ENCODE measurements at places on chromosomes 1 and 21. TPM values are rescaled to one million over a fixed set of nuclear protein-coding genes. Genes with fewer than 3 reads are reported as not detected.

The SLC44A3 gene
- total RNA-seq, result 9.6 TPM

The CHRNB2 gene
- total RNA-seq, result not detected

The RHOU gene
- total RNA-seq, result 4.0 TPM

The NPR1 gene
- total RNA-seq, result 0.07 TPM

The DISC1 gene
- 1.8 TPM for total RNA-seq

The OR2L2 gene
- total RNA-seq, result not detected

The SH3GLB1 gene
- 42.4 TPM for total RNA-seq

The CRNN gene
- not detected for total RNA-seq

The GUCA2B gene
- not detected for total RNA-seq

DNA sequence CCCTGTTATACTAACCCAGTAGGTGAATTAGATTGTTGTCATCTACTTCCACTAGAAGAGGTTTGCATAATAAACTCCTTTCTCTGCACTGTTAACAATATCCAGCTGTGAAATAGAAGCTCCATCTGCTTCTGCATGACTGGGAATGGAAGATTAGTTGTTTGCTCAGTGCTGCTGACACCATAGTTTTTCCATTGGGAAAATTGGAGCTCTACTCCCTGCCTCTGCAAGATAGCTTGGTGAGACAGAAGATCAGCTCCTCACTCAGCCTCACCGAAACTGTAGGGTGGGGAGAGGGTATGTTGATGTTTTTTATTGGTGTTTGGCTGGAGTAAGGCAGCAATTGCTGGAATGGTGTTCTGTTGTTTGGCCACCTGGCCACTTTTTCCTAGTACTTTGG, 331.6 kb upstream of the ADAMTS5 start:
- no peaks in the 10 kb centered on the region for H3K27me3 ChIP-seq
- H3K36me3 ChIP-seq, result no peaks in the 10 kb centered on the region
- DNase-seq, result no peak
- no peaks in the 10 kb centered on the region for H3K4me1 ChIP-seq
- H3K27ac ChIP-seq, result no peak overlapping the region
- no peak overlapping the region for H3K4me3 ChIP-seq

DNA sequence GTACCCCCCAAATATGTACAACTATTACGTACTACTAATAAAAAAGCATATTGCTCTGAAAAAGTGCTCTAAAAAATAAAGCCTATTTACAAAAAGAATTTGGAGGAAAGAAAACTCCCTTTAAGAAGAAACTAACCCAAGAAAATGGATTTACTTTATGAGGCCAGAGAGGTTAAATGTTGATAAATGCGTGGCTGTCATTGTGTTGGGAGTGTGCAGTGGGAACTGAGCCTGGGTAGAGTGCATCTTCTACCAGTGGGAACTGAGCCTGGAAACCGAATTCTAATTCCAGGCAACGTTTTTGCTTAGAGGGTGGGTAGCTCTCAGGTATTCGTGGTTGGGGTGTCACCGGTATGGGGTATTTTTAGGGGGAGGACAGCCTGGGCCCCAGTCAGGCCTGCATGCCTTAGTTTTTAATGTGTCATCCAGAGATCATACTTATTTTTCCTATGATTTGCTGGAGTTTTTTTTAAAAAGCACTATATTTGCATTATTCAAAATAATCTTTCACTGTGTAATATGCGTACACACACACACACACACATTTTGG, 24.1 kb upstream of the RNF187 start:
- no peaks in the 10 kb centered on the region for H3K36me3 ChIP-seq
- peaks cover 6% of the 10 kb centered on the region for H3K27me3 ChIP-seq
- no peak overlapping the region for H3K27ac ChIP-seq
- H3K4me1 ChIP-seq, result peaks cover 6% of the 10 kb centered on the region
- H3K4me3 ChIP-seq, result peak overlapping the region; percentile 32
- DNase-seq, result no peak

DNA sequence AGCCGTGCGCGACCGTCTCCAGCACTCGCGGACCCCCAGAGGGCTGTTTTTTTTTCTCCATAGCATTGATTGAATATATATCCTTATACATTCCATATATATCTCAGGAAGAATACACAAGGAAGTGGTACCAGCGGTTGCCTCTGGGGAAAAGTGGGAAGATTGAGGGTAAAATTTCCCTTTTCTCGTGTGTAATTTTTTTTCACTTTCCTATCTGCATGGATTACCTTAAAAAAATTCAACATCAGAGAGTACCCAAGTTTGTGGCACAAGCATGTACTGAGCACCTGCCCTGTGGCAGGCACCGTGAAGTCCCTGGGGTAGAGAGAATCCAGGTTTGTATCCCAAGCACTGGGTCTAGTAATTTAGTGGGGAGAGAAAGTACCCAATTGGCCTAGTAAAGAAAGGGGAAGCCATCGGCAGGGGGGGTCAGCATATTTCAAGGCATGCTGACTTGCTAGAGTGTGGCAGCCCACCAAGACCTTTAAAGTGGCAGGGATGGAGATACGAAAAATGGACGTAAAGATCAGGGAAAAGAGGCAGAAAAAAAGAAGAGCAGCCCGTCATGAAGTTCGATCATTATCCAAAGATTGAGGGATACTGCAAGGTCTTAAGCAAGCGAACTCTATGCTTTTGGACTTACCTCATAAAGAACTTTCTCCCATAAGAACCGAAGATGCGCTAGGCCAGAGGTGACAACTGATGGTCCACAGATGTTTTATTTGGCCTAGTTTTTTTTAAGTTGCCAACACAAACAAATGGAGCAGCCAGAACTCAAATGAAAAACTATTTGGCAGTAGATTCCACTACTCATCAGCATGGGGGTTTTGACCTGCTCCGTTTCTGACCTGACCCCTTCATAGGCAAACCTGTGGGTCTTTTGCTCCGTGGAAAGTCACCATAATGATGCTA, 1.5 kb upstream of the HMGN1 start:
- peaks cover 20% of the 10 kb centered on the region for H3K36me3 ChIP-seq
- peaks cover 5% of the 10 kb centered on the region for H3K4me1 ChIP-seq
- no peaks in the 10 kb centered on the region for H3K27me3 ChIP-seq
- peak overlapping the region; percentile 57 for H3K4me3 ChIP-seq

GRCh38 chr1:11483581-11484320, 4.8 kb downstream of the DISP3 start:
- no peaks in the 10 kb centered on the region for H3K4me1 ChIP-seq
- H3K27me3 ChIP-seq, result peaks cover 52% of the 10 kb centered on the region
- H3K27ac ChIP-seq, result no peak overlapping the region
- H3K4me3 ChIP-seq, result no peak overlapping the region
- H3K36me3 ChIP-seq, result no peaks in the 10 kb centered on the region

DNA sequence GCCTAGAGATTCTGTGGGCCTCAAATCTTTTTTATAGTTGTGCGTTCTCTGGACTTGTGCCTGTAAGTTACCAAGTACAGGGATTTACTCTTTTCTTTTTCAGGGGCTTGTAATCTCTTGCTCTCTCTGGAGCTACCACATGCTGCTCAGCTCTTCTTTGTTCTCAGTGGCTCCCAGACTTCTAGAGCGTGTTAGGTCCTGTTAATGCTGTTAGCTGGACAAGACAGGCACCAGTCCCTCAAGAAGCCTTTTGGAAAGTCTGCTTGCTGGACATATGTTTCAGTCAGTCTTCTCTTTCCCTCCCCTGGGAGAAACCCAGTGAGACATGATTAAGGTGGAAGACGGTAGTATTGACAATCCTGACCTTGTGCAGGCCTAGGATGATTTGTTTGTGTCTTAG, 29.4 kb downstream of the KCNK2 start:
- H3K27ac ChIP-seq, result no peak overlapping the region
- no peaks in the 10 kb centered on the region for H3K27me3 ChIP-seq
- no peaks in the 10 kb centered on the region for H3K36me3 ChIP-seq
- H3K4me1 ChIP-seq, result peaks cover 25% of the 10 kb centered on the region
- no peak for DNase-seq
- no peak overlapping the region for H3K4me3 ChIP-seq

- no peak overlapping the region for H3K4me3 ChIP-seq
- no peaks in the 10 kb centered on the region for H3K36me3 ChIP-seq
Observed at GRCh38 chr1:207658904-207659485, 14.1 kb downstream of the CR1L start.

DNA sequence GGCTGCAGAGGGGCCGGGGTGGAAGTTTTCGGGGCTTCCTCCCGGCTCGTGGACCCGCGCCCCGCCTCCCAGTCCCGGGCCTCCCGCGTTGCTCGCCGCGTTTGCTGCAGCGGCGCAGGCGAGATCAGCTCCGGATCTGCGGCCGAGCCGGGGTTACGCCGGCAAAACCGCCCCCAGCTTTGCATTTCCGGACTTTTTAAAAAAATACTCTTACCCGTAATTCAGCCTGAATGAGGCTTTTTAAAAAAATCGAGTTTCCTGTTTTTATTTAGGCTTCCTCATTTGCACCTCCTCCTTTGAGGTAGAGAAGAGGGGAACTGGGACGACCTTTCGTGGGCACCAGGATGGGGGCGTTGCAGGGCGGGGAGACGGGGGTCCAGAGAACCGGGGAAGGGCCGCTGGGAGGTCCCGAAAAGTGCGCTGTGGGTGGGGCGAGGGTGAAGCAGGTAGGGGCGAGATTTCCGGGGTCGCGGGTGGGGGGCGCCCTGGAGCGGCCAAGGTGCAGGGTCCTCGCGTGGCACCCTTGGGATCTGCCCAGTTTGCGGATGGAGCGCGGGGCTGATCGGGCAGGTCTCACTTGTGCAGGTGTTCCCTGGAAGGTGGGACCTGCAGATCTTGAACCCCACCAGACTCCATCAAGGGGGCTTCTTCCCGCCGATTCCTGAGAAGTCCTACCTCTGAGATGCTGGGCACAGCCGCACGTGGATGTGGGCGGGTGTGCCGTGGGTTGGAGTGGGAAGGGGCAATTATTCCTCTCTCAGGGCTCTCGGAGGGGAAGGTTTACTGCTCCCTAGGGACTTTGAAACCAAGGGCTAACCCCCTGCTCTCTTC, 1.1 kb downstream of the PIK3CD start:
- peaks cover 15% of the 10 kb centered on the region for H3K4me1 ChIP-seq
- no peak overlapping the region for H3K4me3 ChIP-seq
- H3K27me3 ChIP-seq, result no peaks in the 10 kb centered on the region

DNA sequence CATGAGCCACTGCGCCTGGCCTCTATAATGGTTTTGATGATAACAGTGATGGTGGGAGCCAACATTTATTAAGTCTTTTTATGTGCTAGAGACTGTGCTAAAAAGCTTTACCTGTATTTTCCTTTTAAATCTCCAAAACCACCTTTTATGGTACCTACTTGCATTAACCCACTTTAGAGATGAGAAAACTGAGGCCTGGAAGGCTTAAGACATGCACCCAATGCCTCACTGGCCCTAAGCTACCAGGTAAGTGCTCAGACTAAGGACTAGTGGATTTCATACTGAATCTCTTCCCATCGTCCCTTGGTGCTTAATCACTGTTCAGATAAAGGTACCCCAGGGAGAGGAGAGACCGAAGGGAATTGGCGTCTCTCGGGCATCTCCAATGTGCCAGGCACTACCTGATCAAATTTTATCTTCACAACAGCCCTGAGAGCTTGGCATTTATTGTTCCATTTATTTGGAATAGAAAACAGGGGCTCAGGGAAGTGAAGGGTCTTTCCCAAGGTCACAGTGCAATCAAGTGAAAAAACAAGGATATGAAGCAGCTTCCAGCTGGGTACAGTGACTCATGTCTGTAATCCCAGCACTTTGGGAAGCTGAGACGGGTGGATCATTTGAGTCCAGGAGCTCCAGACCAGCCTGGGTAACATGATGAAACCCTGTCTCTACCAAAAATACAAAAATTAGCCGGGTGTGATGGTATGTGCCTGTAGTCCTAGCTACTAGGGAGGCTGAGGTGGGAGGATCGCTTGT, 84.2 kb downstream of the LACTBL1 start:
- no peak for DNase-seq
- no peaks in the 10 kb centered on the region for H3K36me3 ChIP-seq
- H3K4me1 ChIP-seq, result no peaks in the 10 kb centered on the region

DNA sequence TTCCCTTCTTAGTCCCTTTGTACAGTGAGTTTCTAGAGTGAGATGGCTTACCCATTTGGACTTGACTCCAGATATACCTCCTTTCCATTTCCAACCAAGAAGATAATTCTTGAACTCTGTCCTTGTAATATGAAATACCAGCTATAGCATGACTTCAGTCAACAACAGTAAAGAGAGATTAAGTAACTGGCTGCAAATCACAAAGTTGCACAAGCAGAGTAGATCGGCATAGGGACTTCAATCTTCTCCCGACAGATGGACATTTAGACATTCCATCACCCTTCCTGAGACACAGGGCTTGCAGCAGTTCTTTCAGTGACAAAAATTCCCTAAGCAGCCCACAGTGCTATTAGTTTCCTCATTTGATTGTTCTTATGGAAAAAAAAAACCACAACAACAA, 44.6 kb downstream of the JAK1 start:
- DNase-seq, result no peak
- H3K27ac ChIP-seq, result no peak overlapping the region

- no peak for DNase-seq
- no peaks in the 10 kb centered on the region for H3K4me1 ChIP-seq
- H3K27ac ChIP-seq, result no peak overlapping the region
- no peaks in the 10 kb centered on the region for H3K27me3 ChIP-seq
- no peak overlapping the region for H3K4me3 ChIP-seq
Observed at GRCh38 chr1:55050283-55050682, 10.9 kb downstream of the PCSK9 start.

GRCh38 chr21:44799646-44800045, 2.0 kb downstream of the UBE2G2 start:
- no peaks in the 10 kb centered on the region for H3K27me3 ChIP-seq
- no peak overlapping the region for H3K27ac ChIP-seq
- peaks cover 39% of the 10 kb centered on the region for H3K36me3 ChIP-seq
- peaks cover 20% of the 10 kb centered on the region for H3K4me1 ChIP-seq

- H3K27me3 ChIP-seq, result no peaks in the 10 kb centered on the region
- H3K27ac ChIP-seq, result no peak overlapping the region
- H3K4me1 ChIP-seq, result no peaks in the 10 kb centered on the region
- H3K4me3 ChIP-seq, result no peak overlapping the region
- no peak for DNase-seq
Observed at GRCh38 chr1:65640046-65640445, 152.6 kb upstream of the PDE4B start.

- no peaks in the 10 kb centered on the region for H3K4me1 ChIP-seq
- H3K36me3 ChIP-seq, result no peaks in the 10 kb centered on the region
- H3K27me3 ChIP-seq, result 0 out of 2 replicates have a peak, but pooled peaks cover 4% of the 10 kb centered on the region
- DNase-seq, result peak; percentile 51
- H3K27ac ChIP-seq, result no peak overlapping the region
Observed at GRCh38 chr1:231603598-231604275, 22.9 kb upstream of the DISC1 start.

GRCh38 chr1:53198241-53198651, 1.6 kb downstream of the CPT2 start:
- DNase-seq, result no peak
- peaks cover 24% of the 10 kb centered on the region for H3K4me1 ChIP-seq
